Fibroblast of the aortic adventitia (primary cell): ENCODE measurements at places on chromosomes 3 and 15. TPM values are rescaled to one million over a fixed set of nuclear protein-coding genes. Genes with fewer than 3 reads are reported as not detected.

DNA sequence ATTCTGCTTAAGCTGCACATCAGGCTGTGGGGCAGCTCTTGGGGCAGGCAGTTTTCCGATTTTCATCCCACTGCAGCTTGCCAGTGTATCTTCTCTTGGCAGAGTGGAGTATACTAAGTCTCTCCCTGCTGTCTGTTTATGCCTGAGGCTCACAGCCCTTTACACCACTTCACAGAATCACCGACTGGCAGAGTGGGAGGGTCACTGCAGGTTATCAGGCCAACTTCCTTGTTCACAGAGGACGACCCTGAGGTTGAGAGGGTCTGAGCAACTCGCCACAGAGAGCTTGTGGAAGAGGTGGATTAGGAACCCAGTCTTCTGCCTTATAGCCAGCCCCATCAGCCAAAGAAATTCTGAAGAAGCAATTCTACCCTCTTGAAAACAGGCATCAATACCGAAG, 30.9 kb downstream of the KIF9 start:
- no peak for DNase-seq

DNA sequence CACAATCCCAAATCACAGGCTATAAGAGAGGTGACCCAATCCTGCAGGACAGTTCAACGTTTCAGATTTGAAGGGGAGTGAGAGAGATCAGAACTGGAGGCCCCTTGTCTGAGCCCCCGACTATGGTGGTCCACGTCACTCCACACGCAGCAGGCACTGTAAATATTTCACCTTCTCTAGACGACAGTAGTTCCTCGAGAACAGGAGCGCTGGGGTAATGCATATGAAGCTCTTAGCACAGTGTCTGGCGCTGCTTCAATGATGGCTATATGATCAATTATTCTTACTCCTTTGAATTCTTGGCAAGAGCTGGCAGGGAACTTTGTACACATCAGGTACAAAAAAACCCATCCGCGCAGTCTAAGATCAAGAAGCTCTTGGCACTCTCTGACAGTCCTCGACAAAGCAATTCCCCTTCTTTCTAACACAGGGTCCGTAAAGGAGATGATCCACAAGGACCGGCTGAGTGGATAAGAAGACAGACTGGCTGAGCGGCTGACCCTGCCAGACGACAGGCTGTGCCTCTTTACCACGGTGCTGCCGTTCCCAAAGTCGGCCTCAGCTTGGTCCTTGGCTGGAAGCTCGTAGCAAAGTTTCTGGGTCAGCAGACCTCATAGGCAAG, 522 bp upstream of the NRROS start:
- no peak for DNase-seq

DNA sequence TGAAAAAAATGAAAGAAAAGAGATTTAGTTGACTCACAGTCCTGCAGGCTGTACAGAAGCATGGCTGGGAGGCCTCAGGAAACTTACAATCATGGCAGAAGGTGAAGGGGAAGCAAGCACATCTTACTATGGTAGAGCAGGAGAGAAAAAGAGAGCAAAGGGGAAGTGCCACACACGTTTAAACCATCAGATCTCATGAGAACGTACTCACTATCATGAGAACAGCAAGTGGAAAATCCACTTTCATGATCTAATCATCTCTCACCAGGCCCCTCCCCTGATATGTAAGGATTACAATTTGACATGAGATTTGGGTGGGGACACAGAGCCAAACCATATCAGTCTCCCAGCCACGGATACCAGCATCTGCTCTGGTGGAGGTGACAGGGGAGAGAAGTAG, 50.8 kb upstream of the CPOX start:
- DNase-seq: no peak

DNA sequence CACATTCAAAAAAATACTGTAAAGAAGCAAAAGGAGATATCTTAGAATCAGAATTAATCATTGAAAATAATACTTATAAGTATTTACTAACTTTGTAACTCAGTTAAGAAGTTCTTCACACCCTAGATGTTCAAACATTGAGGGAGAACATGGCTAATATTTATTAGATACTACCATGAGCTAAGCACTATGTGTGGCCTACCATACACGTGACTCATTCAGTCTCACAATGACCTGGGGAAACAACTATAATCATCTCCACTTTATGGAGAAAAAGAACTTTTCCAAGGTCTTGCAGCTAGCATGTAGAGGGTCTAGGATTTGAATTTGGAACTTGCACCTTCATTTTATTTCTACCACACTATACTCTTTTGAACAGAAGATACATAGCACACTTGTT, 361.9 kb upstream of the CFAP20DC start:
- no peak for DNase-seq

GRCh38 chr15:67468416-67468815, 52.5 kb upstream of the C15orf61 start:
- DNase-seq: no peak

GRCh38 chr3:21624524-21624923, 126.5 kb downstream of the ZNF385D start:
- peak; percentile 22 for DNase-seq

DNA sequence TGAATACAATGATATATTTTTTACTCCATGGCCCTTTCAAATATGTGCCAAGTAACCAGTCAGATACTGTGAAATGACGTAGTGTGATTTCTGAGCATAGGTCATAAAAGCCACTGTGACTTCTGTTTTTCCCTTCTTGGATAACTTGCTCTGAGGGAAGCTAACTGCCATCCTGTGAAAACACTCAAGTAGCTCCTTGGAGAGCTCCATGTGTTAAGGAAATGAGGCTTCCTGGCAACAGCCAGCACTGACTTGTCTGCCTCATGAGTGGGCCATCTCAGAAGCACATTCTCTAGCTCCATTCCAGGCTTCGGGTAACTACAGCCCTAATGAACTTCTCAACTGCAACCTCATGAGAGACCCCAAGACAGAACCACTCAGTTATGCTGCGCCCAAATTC, 9.5 kb upstream of the CCDC80 start:
- peak; percentile 53 for DNase-seq

- DNase-seq: no peak
These were observed 92.0 kb upstream of the NMNAT3 start for GRCh38 chr3:139769796-139770195.

TP63 gene
- 0.18 TPM in 1 of 2 replicates, not detected in the other for total RNA-seq

PLSCR5 gene
- not detected in 2 replicates for total RNA-seq
